Suprapubic skin (tissue), 4 donors: ENCODE measurements at places on chromosomes 6 and 20.

DNA sequence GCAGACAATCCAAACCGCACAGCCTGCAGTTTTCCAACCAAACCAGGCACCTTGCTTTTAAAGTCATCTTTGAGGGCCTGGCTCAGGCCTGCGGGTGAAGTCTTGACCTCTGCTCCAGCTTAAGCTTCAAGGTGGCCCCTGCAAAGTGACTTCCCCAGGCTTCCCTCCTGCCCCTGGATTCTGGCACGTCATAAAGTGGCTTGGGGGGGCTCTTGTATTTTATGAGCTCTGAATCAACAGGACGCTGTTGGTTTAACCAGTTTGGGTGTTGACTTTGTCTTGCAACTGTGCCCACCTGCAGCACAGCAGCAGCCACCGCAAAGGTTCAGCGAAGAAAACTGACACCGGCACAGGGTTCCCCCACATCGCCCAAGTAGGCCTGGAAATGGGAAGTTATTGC lies 81.2 kb downstream of the NFATC2 start:
- peak; percentile 72 for DNase-seq

DNA sequence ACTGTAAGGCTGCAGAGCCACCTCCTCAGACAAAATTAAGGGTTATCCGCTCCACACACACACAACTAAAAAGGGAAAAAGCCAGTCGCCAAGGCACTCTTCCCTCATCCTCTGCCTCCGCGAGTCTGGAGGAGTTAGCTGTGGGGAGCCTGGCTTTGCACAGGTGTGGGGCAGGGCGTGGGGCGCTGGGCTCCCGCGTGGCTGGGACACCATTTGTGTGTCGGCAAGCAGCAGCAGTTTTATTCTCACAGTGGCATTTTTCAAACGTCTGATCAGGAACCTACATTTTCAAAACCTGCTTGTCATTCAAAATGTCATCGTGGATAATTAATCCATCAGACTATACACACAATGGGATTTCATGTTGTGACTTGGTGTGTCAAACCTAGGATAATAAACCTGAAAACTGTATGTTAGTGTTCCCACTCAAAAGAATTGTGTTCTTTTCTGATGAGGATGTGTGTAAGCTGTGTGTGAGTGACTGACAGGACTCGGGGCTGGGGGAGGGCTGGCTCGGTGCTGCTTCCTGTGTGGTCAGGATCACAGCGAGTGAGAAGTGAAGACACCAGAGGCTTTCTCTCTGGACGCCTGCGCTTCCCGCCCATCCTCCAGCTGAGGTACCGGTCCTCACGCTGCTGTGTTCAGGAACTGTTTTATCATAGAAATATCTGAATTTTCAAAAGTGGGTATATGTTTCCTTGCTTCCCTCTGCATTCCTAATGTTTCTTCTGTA lies 83.1 kb downstream of the IRF4 start:
- no peak for DNase-seq

- no peak for DNase-seq
These were observed 4.6 kb downstream of the DACT2 start for GRCh38 chr6:168314948-168315347.

DNA sequence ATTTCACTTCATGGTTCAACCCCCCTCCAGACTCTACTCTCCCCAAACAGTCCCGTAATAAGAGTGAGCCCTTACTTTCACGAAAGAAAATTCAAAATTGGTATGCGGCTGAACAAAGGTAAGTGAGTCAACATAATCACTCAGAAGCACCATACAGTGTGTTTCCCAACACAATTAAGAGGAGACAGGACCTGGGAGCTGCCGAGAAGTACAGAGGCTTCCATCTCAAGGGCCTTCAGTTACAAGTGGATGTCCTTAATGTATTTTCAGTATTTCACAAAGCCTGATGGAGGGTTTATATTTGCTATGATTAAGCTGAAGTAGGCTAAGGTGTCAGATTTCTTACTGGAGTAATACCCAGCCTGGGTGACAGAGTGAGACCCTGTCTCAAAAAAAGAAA lies 51.1 kb downstream of the MYO6 start:
- no peak for DNase-seq

GRCh38 chr6:75419416-75419815 lies 74.2 kb downstream of the FILIP1 start:
- no peak for DNase-seq

GRCh38 chr6:273551-274058 lies 18.7 kb upstream of the DUSP22 start:
- DNase-seq = no peak

DNA sequence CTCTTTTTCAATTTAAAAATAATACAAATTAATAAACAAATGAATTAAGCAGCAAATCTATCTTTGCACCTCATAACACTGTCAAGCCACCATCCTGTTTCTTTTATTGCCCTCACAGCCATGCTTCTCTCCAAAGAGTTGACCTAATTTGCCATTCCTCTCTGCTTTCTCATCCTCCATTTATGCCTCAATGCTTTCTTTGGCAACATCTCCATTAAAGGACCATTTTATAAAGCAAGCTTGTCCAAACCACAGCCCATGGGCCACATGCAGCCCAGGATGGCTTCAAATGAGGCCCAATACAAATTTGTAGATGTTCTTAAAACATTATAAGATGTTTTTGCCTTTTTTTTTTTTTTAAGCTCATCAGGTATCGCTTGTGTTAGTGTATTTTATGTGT lies 26.4 kb upstream of the MEI4 start:
- no peak for DNase-seq

DNA sequence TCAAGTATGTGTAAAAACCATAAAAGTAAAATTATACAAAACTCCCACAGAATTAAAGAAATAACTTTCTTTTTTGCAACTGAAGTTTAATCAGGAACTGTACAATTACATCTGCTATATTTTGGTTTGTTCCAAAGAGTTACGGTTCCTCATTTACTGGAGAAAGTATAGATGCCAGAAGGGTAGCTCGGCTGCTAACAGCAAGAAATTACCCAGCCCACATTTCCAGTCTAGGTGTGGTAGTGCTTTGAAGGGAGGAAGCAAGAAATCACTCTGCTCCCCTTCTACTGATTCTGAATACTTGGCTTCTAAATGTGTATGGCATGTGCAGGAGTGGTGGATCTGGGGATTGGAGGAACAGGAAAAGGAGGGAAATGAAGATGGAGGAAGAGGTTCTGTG lies 441.3 kb downstream of the CDC5L start:
- DNase-seq = no peak

- DNase-seq = no peak
These were observed 547.2 kb upstream of the JAG1 start for GRCh38 chr20:11221046-11221445.

DNA sequence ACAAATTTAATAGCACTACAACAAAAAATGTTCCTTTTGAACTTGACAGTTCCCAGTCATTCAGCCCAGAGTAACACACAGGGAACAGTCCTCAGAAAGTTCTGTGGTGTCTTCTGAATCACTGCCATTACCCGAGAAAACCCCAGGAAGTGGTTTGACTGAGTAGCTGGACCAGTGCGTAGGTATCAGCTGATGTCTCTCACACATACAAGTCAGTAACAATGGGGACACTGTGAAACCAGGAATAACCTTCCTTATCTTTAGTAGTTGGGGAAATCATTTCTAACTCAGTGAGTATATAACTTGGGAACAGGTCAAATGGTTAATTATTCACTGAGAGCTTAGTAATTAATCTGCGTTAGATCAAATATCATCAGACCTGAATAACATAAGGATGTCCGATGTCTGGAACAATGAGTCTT lies 73.1 kb downstream of the HIVEP2 start:
- no peak for DNase-seq

DNA sequence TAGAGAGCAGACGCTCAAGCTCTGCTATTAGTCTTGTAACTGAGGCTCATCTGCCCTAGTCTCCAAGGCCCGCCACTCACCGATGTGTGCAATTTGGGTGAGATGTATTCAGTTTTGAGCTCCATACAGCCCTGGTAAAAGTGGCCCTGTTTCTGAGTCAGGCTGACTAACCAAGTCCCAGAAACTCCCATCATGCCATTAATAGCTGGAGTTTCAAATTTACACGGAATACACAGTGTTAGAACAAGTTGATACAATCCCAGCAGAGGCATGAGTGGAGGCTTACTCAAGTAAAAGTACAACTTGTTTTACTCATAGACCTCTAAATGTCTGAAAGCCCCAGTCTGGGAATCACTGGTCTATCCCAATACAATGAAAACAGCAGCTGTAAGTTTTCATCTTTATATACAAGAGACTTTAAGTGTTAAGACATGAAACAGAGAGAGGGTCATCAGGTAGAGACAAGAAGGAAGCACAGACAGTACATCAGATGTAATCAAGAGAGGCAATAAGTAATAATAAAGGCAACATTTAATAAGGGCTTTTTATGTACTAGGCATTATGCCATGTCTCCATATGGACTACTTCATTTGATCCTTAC lies 42.4 kb downstream of the RTN4IP1 start:
- no peak for DNase-seq

DNA sequence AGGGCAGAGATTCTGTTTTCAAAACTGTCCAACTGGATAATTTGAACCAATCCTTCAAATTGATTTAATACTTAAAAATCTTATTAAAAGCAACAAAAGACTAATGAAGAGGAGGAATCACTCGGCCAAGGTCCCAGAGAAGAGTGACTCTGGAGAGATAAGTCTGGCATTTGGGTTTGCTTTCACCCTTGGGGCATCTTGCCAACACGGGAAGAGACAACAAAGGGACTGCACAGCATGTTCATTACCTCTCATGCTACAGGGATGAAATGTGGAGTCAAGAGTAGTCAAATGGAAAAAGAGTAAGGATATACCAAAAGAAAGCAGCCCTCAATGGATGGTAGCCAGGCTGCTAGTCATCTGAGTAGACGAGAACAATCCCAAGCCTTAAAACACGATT lies 68.2 kb downstream of the KHDRBS2 start:
- DNase-seq = no peak

DNA sequence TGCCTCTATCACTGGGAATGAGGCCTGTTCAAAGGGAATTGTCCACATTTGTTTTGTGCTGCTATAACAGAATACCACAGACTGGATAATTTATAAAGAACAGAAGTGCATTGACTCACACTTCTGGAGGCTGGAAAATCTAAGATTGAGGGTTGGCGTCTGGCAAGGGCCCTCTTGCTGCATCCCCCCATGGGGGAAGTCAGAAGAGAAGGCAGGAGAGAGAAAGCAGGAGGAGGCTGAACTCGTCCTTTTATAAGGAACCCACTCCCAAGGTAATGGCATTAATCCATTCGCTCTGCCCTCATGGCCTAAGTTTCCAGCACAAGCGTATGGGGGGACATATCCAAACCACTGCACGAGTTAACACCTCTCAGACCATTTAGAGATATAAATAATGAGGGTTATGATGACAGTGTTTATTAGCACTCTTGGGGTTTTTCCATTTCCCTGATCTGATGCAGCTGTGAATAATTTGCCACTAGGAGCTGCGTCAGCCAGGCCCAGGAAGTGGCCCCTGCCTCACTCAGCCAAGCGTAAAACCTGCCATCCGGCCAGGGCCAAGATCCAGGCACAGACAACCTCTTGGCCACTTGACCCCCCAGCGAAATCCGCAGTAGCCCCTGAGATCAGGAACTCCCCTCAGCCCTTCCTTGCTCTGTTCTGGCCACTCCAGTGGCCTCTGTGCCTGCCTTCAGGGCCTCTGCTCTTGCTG lies 14.2 kb upstream of the SLCO4A1 start:
- DNase-seq = no peak

GRCh38 chr6:166572370-166573261 lies 13.9 kb downstream of the RAMACL start:
- DNase-seq = no peak

DNA sequence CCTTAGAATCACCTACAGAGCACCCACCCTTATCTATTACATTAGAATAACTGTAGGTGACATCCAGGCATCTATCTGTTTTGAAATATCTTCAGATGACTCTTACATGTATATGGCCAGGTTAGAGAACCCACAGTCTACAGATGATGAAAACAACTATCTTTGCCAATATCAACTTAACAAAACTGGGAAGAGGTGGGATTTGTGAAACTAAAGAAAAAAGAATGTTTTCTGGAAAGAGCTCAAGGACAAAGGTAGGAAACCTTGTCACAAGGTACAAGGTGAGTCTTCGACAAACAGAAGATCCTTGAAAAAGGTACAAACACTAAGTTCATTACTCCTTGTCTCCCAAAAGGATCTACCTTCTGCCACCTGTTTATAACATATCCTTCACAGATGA lies 47.0 kb upstream of the DST start:
- no peak for DNase-seq

DNA sequence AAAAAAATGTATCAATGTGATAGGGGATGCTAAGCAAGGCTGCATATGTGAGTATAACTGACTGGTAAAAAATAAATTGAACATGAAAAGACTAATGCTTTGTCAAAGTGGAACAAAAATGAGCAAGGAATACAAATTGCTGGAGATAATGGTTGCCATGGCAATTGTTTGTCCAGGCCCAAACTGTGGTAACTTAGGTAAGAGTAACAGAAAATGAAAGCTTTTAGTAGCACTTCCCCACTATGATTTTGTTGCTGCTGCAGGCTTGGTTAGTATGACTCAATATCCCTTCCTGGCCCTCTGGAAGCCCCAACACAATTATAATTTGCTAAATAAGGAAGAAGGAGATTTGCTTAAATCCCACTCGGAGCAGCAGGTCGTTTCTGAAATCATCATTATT lies 577.1 kb downstream of the DOK5 start:
- no peak for DNase-seq

GRCh38 chr6:47478233-47479139 lies 897 bp downstream of the CD2AP start:
- peak; percentile 75 for DNase-seq

- no peak for DNase-seq
These were observed 79.0 kb downstream of the PSMG4 start for GRCh38 chr6:3337521-3338350.

DNA sequence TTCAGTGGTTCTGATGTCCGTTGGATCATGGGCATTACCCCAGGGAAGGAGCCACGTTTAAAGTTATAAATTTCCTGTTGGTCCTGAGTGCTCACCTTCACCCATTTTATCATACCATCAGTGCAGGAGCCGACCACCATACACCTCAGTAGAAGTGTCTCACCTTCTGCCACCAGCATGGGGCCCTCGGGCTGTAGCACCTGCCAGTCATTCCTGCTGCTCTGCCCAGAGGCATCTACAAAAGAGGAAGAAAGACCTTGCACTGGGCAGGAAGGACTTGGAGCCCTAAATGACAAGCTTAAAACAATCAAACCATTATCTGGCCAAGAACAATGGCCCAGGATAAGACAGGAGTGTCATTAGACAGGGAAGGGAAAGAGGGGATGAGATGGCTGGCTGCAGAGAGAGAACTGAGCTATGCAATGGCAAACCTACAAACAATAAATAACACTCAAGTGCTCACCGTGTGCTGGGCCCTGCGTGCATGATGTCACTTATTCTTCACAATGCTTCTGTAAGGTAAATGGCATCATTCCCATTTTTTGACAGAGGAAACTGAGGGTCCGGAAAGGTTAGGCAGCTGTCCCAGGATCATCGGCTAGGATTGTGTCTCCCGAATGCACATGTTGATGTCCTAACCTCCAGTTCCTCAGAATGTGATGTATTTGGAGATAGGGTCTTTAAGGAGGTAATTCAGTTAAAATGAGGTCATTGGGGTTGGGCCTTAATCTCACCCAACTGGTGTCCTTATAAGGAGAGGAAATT lies 11.2 kb downstream of the SIRPB2 start:
- DNase-seq = no peak
